GM12878 (cell line): ENCODE measurements at places on chromosomes 5 and 9.
A peak's percentile ranks its signal among the peaks of the same experiment; 100 is the strongest.

DNA sequence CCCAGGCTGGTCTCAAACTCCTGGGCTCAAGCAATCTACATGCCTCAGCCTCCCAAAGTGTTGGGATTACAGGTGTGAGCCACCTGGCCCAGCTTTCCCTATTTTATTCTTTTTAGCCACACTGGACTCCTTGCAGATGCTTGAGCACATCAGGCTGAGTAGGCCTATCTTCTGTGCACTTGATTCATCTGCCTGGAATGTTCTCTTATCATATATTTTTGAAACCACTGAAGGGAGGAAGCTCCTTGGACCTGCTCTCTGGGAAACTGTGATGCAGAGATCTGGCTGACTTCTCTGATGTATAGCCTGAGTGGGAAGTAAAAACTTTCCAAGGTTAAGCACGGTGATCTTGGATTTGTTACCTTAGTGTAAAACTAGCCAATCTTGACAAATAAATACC, 6.5 kb upstream of the MAT2B start:
- no peak overlapping the region for H3K4me3 ChIP-seq
- no peaks in the 10 kb centered on the region for H3K4me1 ChIP-seq
- no peaks in the 10 kb centered on the region for H3K27me3 ChIP-seq
- no peak overlapping the region for H3K27ac ChIP-seq

- peak; percentile 82 for DNase-seq
- peaks cover 22% of the 10 kb centered on the region for H3K4me1 ChIP-seq
- H3K27ac ChIP-seq: peak overlapping the region; percentile 99
- no peaks in the 10 kb centered on the region for H3K27me3 ChIP-seq
- H3K4me3 ChIP-seq: no peak overlapping the region
These were observed 18.5 kb upstream of the EXOC3 start for GRCh38 chr5:424301-425110.

- no peaks in the 10 kb centered on the region for H3K36me3 ChIP-seq
- no peak overlapping the region for H3K4me3 ChIP-seq
- no peaks in the 10 kb centered on the region for H3K4me1 ChIP-seq
- no peak overlapping the region for H3K27ac ChIP-seq
These were observed 102.7 kb upstream of the IER5L start for GRCh38 chr9:129280623-129281271.

GRCh38 chr9:20623021-20623747, 885 bp upstream of the MLLT3 start:
- H3K27me3 ChIP-seq: no peaks in the 10 kb centered on the region
- no peaks in the 10 kb centered on the region; the same call in 1 of the 2 replicates for H3K36me3 ChIP-seq
- H3K4me3 ChIP-seq: peak overlapping the region; percentile 87
- peak overlapping the region; percentile 80 for H3K27ac ChIP-seq
- DNase-seq: no peak

GRCh38 chr9:124010665-124011321, 775 bp upstream of the LHX2 start:
- DNase-seq: no peak
- H3K4me3 ChIP-seq: 0 out of 2 replicates have a peak overlapping the region, but pooled peaks have one; percentile 25
- H3K36me3 ChIP-seq: no peaks in the 10 kb centered on the region
- H3K4me1 ChIP-seq: peaks cover 25% of the 10 kb centered on the region
- H3K27ac ChIP-seq: no peak overlapping the region
- peaks cover 61% of the 10 kb centered on the region for H3K27me3 ChIP-seq

- no peak overlapping the region for H3K4me3 ChIP-seq
- no peaks in the 10 kb centered on the region for H3K27me3 ChIP-seq
- H3K27ac ChIP-seq: no peak overlapping the region
- no peaks in the 10 kb centered on the region for H3K4me1 ChIP-seq
- no peaks in the 10 kb centered on the region for H3K36me3 ChIP-seq
- DNase-seq: no peak
These were observed 253.7 kb downstream of the ICE1 start for GRCh38 chr5:5676218-5676617.

GRCh38 chr5:73912821-73913271, 286.9 kb downstream of the ARHGEF28 start:
- H3K36me3 ChIP-seq: no peaks in the 10 kb centered on the region
- H3K27me3 ChIP-seq: no peaks in the 10 kb centered on the region
- H3K4me3 ChIP-seq: no peak overlapping the region

GRCh38 chr5:141799507-141800167, 78.6 kb downstream of the PCDH1 start:
- no peaks in the 10 kb centered on the region for H3K36me3 ChIP-seq
- H3K4me1 ChIP-seq: no peaks in the 10 kb centered on the region
- no peak overlapping the region for H3K4me3 ChIP-seq

GRCh38 chr5:125134216-125135081, 388.0 kb upstream of the ZNF608 start:
- no peak for DNase-seq
- no peak overlapping the region for H3K27ac ChIP-seq
- no peak overlapping the region for H3K4me3 ChIP-seq
- no peaks in the 10 kb centered on the region for H3K4me1 ChIP-seq
- no peaks in the 10 kb centered on the region for H3K27me3 ChIP-seq
- H3K36me3 ChIP-seq: no peaks in the 10 kb centered on the region

- no peak overlapping the region for H3K4me3 ChIP-seq
- H3K27me3 ChIP-seq: no peaks in the 10 kb centered on the region
- H3K4me1 ChIP-seq: no peaks in the 10 kb centered on the region
- H3K36me3 ChIP-seq: no peaks in the 10 kb centered on the region
- DNase-seq: no peak
- no peak overlapping the region for H3K27ac ChIP-seq
These were observed 159.7 kb downstream of the PBX3 start for GRCh38 chr9:125906893-125907292.

DNA sequence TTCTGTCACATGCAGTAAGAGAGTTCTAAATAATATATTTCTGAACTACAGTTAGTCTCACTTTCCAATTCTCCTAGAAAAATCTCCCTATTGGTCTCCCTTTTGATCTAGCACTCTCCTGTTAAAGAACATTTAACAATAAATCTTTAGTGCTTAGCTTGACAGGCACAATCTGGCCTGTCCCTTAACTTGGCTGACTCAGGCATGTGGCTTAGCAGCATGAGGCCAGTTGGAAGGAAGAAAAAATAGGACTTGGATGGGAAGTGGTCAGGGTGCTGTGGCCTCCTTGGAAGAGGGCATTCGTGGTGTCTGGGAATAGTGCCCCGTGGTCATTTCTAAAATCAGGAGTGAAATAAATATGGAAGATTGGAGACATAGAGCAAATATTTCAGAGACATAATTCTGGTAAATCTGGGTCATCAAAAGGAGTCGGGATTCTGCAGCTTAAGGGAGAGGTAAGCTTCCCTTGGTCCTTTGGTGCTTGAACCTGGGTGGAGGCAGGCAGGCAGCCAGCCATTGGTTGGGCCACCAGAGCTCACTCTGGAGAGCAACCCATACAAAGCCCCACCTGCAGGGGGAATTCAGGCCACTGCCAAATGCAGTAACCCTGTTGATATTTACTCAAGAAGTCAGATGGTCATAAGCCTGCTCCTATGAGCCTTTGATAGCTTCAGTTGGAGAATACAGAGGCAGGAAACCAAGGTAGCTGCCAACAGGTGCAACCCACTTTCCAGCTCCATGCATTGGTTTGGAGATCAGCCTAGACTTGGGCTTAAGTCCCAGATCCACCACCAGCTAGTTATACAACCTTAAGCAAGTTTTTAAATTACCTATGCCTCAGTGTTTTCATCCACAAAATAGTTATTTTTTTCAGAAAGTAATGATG, 28.8 kb upstream of the TLE4 start:
- DNase-seq: no peak
- H3K27ac ChIP-seq: no peak overlapping the region
- no peak overlapping the region for H3K4me3 ChIP-seq
- H3K27me3 ChIP-seq: no peaks in the 10 kb centered on the region

- H3K4me1 ChIP-seq: no peaks in the 10 kb centered on the region
- H3K27ac ChIP-seq: no peak overlapping the region
- H3K36me3 ChIP-seq: no peaks in the 10 kb centered on the region
- no peak overlapping the region for H3K4me3 ChIP-seq
- DNase-seq: no peak
These were observed 698.3 kb downstream of the MAT2B start for GRCh38 chr5:164203581-164204225.

GRCh38 chr5:109898269-109899162, 208.8 kb downstream of the MAN2A1 start:
- no peak for DNase-seq
- H3K4me3 ChIP-seq: no peak overlapping the region
- no peak overlapping the region for H3K27ac ChIP-seq
- no peaks in the 10 kb centered on the region for H3K27me3 ChIP-seq
- no peaks in the 10 kb centered on the region for H3K36me3 ChIP-seq

- no peak overlapping the region for H3K27ac ChIP-seq
- H3K36me3 ChIP-seq: no peaks in the 10 kb centered on the region
- no peaks in the 10 kb centered on the region for H3K4me1 ChIP-seq
- no peak for DNase-seq
These were observed 39.3 kb upstream of the SLC27A6 start for GRCh38 chr5:128925973-128926372.

- DNase-seq: no peak
- H3K4me3 ChIP-seq: no peak overlapping the region
- no peaks in the 10 kb centered on the region for H3K27me3 ChIP-seq
- H3K4me1 ChIP-seq: no peaks in the 10 kb centered on the region
- no peaks in the 10 kb centered on the region for H3K36me3 ChIP-seq
- H3K27ac ChIP-seq: no peak overlapping the region
These were observed 27.0 kb downstream of the CATSPER3 start for GRCh38 chr5:134994560-134995156.

- H3K4me3 ChIP-seq: no peak overlapping the region
- H3K27ac ChIP-seq: no peak overlapping the region
- no peaks in the 10 kb centered on the region for H3K27me3 ChIP-seq
- no peak for DNase-seq
- no peaks in the 10 kb centered on the region for H3K4me1 ChIP-seq
- no peaks in the 10 kb centered on the region for H3K36me3 ChIP-seq
These were observed 145.5 kb upstream of the PCA3 start for GRCh38 chr9:76618762-76619161.

DNA sequence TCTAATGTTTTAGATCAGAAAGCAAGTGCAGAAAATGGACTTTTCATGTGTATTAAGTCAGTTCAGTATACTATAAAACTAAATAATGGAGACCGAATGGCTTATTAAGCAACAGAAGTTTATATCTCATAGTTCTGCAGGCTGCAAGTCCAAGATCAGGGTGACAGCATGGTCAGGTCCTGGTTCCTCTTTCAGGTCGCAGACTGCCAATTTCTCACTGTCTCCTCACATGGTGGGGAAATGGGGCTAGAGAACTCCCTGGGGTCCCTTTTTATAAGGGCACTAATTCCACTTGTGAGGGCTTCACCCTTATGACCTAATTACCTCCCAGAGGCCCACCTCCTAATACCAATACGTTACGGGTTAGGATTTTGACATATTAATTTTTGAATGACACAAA, 48.7 kb downstream of the RICTOR start:
- no peaks in the 10 kb centered on the region for H3K27me3 ChIP-seq
- peaks cover 4% of the 10 kb centered on the region; the same call in 1 of the 2 replicates for H3K4me1 ChIP-seq
- no peak overlapping the region for H3K27ac ChIP-seq
- DNase-seq: no peak
- H3K36me3 ChIP-seq: no peaks in the 10 kb centered on the region

GRCh38 chr5:62581836-62582597, 3.4 kb downstream of the LRRC70 start:
- H3K4me1 ChIP-seq: peaks cover 4% of the 10 kb centered on the region; the same call in 1 of the 2 replicates
- H3K27ac ChIP-seq: no peak overlapping the region
- H3K36me3 ChIP-seq: no peaks in the 10 kb centered on the region
- H3K27me3 ChIP-seq: no peaks in the 10 kb centered on the region
- no peak for DNase-seq

GRCh38 chr9:125479846-125480615, 218.4 kb downstream of the GAPVD1 start:
- H3K4me3 ChIP-seq: no peak overlapping the region
- H3K4me1 ChIP-seq: no peaks in the 10 kb centered on the region
- no peak overlapping the region for H3K27ac ChIP-seq
- DNase-seq: no peak

- no peaks in the 10 kb centered on the region for H3K36me3 ChIP-seq
- H3K4me1 ChIP-seq: no peaks in the 10 kb centered on the region
These were observed 25.9 kb upstream of the PTAR1 start for GRCh38 chr9:69785757-69786156.

- H3K36me3 ChIP-seq: no peaks in the 10 kb centered on the region
- DNase-seq: no peak
- no peak overlapping the region for H3K4me3 ChIP-seq
- no peak overlapping the region for H3K27ac ChIP-seq
- H3K4me1 ChIP-seq: no peaks in the 10 kb centered on the region
These were observed 4.6 kb downstream of the CNTFR start for GRCh38 chr9:34584970-34585369.

DNA sequence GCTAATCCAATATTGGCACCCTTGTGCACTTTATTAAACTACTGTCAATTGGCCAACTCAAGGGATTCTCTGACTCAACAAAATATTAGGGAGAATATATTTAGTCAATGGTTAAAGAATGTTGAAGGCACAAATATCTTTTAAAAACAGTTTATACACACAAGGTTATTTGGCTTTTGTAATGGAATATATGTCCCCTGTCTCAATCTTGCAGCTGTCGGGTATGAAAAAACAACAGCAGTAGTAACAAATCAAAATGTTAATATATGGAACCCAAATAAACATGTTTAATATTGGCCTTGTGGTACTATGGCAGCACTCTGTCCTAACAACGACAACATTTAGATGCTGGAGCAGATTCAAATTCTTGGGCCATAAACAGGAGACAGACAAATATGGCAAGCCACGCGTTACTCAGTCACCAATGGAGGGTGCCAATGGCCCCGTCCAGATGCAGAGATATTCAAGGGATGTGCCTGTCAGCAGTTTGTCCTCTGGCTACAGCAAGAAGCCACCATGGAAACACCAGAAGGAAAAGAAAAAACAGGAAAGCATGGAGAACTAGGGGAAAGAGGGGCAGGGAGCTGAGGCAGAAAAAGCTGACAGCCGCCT, 342.0 kb downstream of the NDUFS4 start:
- no peaks in the 10 kb centered on the region for H3K36me3 ChIP-seq
- no peaks in the 10 kb centered on the region for H3K4me1 ChIP-seq
- H3K27me3 ChIP-seq: no peaks in the 10 kb centered on the region
- H3K4me3 ChIP-seq: no peak overlapping the region

DNA sequence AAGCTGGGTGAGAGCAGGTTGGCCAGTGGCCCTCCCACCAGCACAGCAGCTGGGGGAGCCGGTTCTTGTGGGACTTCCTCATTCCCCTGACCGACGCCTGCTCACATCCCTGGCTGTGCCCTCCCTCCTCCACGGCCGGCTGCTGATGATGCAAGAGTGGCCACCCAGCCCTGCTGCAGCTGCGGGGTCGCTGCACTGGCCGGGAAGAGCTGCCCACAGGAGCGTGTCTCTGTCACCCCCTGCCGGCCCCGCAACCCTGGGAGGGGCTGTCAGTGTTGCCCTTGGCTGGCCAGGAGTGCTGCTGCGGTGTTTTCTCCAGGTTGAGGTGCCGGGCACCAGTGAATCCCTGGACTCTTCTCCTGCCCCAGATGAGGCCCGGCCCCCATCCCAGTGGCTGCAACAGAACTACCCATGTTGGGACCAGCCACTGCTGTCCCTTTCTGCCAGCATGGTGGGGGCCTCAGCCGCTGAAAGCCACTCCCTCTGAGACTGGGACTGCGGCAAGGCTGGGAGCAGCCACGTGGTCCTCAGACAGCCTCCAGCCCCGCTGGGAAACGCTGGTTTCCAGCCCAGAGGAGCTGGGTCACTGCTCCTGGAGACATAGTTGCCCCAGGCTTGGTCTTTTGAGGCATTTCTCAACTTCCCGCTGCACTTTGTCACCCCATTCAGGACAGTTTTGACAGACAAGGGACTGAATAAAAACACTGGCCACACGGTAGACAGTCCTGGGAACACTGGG, 739 bp downstream of the CARD9 start:
- no peak for DNase-seq
- H3K27ac ChIP-seq: peak overlapping the region; percentile 52; the same call in 1 of the 2 replicates
- H3K4me1 ChIP-seq: 0 out of 2 replicates have a peak, but pooled peaks cover 4% of the 10 kb centered on the region
- peak overlapping the region; percentile 60 for H3K4me3 ChIP-seq

GRCh38 chr9:111805830-111806241, 11.1 kb upstream of the SHOC1 start:
- no peak overlapping the region for H3K27ac ChIP-seq
- no peaks in the 10 kb centered on the region for H3K36me3 ChIP-seq
- H3K4me3 ChIP-seq: no peak overlapping the region
- no peak for DNase-seq
- no peaks in the 10 kb centered on the region for H3K27me3 ChIP-seq
